ENCODE measurements at places on chromosomes 16 and 17.

DNA sequence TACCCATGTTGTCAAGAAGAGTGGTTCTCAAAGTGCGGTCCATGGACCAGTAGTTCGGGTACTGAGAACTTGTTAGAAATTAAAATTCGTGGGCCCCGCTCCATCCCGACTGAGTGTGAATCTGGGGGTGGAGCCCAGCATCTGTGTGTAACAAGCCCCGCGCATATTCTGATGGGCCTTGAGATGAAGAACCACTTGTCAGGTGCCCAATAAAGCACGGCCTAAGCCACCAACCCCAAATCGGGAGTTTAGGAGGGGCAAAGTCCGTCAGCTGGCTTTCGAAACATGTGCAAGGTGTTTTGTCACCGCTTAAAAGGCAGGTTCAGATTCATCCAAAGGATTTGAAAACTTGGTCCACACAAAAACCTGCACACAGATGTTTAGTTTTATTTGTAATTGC is 29.5 kb downstream of the PSMD12 start:
- DNase-seq, result no peak

DNA sequence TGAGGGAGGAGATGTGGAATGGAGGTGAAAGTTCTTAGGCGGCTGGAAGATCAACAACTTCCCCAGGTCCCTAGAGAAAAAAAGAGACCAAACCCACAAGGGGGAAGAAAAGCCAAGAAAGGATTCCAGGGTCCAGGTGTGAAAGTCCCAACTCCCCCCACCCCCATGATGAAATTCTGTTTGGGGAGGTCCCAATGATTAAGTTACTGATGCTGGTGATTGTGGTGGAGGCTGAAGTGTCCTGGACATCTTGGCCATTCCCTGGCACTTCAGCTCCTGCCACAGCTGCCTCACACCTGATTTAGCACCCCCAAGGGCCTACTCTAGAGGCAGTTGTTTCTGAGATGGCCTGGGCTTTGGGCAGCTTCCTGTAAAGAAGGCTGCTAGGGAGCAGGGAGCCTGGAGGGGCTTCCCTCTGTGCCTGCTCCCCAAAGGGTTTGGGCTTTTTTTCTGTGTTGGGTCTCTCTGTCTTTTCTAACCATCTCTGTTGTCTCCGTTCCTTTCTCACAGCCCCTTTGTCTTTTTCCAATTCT is 13.1 kb downstream of the HOXB4 start:
- no peak for DNase-seq

DNA sequence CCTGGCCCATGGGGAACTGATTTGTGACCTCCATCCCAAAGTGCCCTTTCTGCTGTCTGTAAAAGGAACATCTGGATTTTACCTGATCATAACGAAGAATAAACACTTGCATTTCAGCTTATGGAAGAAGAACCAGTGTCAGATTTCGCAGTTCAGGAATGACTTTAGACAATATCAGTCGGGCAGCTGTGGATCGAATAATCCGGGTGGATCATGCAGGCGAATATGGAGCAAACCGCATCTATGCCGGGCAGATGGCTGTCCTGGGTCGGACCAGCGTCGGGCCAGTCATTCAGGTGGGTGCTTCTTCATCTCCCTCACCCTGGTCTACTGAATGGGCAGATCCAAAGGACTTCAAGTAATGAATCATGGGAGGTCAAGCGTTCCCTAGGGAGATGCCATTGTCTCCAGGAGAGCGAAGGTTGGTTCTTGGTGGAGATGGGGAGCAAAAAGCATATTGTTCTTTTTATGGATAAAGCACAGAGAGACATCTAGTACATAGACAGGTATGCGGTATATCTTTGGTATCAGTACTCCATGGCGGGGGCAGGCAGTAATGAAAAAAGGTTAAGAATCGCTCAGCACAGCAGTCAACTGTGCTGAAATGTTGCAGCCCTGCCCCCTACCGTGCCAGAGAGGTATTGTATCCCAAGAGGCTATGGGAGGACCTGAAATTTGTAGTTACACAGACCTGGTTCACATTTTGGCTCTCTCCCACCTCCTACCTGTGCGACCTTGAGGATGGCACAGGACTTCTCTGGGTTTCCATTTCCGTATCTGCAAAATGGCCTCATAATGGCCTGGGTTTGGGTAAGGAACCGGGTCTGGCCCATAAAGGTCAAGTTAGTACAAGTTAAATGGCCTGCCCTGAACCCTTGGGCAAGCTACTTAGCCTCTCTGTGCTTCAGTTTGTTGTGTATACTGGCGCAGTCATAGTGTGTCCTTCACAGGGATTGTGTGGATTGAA is 4.7 kb downstream of the COQ7 start:
- peak; percentile 75 for DNase-seq

DNA sequence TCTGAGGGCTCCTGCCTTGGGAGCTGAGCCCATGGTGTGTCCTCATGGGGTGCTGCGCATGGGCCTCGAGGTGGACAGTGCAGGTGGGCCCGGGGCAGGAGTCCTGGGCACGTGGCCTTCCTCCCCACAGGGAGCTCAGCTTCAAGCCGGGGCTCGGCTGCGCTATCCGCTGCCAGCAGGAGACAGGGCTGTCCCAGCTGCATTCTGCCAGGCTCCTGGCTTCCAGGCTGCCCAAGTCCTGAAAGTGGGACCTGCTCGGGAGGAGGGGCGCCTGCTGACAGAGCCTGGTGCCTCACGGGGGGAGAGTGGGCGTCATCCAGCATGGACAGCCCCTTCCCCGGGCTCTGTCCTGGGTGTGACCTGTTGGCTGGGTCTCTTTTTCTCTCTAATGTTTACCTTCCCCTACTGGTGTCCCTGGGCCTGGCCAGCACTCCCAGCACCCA is 7.1 kb downstream of the TRAF7 start:
- DNase-seq, result no peak

GRCh38 chr17:40963838-40964237 is 2.9 kb downstream of the KRT39 start:
- DNase-seq, result no peak

DNA sequence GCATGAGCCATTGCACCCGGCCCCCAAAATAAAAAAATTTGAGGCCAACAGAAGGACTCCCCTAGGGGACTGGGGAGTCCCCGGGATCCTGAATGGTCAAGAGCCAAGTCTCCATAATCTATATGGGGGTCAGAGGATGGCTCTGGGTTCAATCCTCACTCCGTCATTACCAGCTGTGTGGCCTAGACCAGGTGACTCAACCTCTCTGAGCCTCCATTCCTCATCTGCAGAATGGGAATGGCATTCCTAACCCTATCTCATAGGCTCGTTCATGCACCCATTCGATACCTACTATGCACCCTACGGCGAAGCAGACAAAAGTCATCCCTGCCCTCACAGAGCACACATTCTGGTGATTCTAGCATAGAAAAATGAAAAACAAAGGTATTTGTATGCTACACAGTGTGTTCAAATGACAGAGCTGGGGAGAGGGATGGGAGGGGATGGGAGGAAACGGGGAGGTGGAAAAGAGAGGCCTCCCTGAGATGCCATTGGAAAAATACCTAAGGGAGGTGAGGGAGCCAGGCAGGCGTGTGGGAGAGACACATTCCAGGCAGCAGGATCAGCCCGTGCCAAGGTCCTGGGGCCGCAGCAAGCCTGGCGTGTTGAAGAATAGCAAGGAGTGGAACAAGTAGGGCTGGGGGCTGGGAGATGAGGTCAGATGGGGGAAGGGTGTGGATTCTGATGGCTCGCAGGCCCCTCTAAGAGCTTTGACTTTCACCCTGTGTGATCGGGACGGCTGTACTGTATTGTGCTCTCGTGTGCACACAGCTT is 71.2 kb downstream of the RMI2 start:
- no peak for DNase-seq

GRCh38 chr17:37648555-37648954 is 5.3 kb upstream of the DDX52 start:
- DNase-seq, result no peak

DNA sequence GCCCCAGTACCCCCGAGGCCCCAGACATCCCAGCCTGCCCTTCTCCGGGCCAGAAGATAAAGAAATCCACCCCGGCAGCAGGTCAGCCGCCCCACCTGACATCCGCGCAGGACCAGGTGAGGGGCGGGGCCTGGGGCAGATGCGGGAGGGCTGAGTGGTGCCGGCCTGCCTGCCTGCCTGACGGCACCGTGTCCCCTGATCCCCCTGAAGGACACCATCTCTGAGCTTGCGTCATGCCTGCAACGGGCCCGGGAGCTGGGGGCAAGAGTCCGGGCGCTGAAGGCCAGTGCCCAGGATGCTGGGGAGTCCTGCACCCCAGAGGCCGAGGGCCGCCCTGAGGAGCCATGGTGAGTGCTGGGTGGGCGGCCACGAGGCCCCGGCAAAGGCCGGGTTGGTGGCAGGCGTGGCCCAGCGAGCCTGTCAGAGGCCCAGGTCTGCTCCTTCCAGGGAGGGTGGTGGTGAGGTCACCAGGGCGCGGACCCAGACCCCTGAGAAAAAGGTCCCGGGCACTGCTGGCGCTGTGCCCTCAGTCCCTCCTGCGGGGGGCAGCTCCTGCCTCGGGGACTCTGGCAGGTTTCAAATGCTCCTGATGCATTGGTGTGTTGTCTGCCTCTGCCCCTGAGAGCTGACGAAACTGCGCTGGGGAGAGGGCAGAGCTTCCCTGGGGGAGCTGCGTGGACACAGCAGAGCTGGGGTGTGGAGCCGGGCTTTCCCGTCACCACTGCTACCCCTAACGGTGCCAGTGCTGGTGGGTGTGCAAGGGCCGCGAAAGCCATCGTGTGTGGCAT is 1.2 kb downstream of the CDT1 start:
- DNase-seq, result no peak

DNA sequence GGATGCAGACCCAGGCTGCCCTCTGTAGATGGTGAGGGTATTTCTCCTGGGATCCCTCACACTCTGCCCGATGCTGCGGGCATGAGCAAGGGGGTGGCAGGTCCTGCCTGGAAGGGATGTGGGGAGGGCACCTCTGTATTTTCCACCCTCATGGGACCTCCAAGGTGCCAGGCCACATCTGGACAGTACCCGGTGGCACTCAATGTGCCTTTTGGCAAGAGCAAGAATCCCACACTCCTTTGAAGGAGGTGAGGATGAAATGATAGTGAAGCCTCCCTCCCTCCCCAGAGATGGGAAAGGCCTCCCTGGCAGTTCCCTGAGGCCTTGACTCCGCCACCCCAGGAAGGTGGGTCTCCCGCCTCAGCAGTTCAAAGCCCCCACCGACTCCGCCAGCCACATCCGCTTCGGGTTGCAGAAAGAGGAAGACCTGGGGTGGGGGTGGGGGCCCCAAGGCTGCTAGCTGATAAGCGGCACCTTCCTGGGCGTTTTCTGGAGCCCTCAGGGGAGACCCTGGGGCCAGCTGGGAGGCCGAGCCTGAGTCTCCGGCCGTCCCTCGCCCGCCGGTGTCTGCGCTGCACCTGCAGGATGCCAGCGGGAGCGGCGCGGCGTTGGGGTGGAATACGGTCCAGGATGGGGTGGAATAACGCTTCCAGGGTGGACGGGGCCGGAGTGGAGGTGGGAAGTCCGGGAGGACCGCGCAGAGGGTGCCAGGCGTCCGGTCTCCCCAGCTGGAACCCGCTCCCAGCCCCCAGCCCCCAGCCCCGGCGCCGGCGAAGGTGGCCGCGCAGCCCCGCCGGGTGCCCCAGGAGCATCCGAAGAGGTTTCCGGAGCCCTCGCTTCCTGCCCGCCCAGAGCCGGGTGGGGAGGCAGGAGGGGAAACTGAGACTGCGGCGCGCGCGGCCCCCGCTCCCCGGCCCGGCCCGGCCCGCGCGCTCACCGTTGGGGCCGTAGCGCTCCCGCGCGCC is 718 bp downstream of the ATP2A3 start:
- DNase-seq, result no peak

- DNase-seq, result no peak
Observed at GRCh38 chr17:77563439-77564102, 394.9 kb upstream of the TNRC6C start.

- no peak for DNase-seq
Observed at GRCh38 chr16:64365448-64365931, 756.4 kb downstream of the CDH11 start.

GRCh38 chr17:56710986-56711385 is 117.5 kb downstream of the NOG start:
- DNase-seq, result no peak

DNA sequence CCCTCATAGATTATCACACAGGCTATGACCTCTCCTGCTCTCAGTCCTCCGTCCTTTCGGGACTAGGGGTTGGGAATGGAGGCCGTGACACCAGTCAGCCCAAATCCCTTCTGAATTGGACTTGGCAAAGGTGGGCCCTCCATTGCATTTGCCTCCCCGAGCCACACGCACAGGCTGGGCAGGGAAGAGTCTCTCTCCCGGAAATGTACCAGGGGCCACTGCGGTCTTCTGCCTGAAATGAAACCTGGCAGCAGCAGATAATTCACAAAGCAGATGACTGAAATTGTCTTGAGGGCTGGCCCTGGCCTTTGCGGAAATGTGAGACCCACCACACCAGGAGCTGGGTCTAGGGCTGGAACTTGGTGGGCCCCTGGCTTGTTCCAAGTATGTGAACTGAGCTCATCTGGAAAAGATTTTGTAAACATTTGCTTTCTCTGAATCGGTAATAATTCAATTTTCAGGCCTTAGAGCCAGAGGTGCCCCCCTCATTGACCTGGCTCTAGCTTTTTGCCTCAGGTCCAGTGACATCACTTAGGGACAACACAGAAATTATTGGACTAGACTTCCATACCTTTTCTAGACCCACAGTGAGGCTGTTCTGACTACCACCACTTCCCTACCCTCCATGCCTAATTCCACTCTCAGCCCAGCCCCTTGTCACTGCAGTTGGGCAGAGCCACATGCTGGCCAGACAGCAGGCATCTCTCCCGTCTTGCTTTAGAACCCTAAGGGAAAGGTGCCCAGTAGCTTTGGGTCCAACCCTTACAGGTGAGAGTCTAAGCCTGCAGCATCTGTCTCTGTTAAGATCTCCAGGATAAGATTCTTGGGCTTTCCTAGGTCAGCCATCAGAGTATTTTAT is 75.2 kb downstream of the CCDC182 start:
- DNase-seq, result no peak

DNA sequence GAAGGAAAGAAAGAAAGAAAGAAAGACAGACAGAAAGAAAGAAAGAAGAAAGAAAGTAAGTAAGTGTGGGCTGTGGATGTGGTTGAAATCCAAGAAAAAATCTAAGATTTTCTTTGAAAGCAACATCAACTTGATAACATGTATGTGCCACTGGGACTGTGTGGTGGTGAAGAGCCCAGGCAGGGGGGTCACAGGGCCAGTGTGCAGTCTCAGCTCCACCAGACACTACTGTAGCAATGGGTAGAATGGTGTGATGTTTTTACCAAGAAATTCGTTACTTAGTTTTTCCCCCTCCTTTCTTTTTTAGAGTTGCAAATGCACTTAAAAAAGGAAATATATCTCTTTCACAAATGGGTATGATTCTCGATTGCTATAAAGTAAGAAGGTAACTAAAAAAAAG is 71.9 kb upstream of the CNEP1R1 start:
- no peak for DNase-seq
